ENCODE measurements at places on chromosomes 4 and X.

GRCh38 chr4:154332681-154333421 is 158.7 kb downstream of the DCHS2 start:
- DNase-seq = peak; percentile 74

DNA sequence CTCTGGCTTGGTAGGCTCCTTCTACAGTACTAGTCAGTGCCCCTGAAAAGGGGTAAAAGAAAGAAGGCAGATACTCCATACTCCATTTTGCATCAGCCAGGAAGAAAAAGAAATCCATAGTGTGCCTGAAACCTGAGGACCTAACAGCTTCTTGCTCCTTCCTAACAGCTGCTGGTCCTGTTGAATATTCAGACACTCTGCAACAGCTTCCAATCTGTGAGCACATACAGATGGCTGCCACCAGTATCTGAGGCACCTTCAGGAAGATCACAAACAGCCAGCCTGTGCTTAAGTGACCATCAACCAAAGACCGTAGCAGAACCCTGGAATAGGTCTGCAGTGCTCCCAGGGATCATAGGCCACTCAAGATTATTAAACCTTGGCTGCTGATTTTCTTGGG is 4.3 kb downstream of the GIMD1 start:
- DNase-seq = no peak

GRCh38 chr4:94798808-94799207 is 41.1 kb downstream of the BMPR1B start:
- no peak for DNase-seq

- no peak for DNase-seq
These were observed 7.7 kb downstream of the ERVMER34-1 start for GRCh38 chr4:52743444-52744019.

- no peak for DNase-seq
These were observed 151.4 kb downstream of the BANK1 start for GRCh38 chr4:101941816-101942358.

- no peak for DNase-seq
These were observed 19.1 kb downstream of the MFAP3L start for GRCh38 chr4:170007113-170007512.

GRCh38 chr4:155173371-155173770 is 35.1 kb upstream of the NPY2R start:
- DNase-seq = no peak

DNA sequence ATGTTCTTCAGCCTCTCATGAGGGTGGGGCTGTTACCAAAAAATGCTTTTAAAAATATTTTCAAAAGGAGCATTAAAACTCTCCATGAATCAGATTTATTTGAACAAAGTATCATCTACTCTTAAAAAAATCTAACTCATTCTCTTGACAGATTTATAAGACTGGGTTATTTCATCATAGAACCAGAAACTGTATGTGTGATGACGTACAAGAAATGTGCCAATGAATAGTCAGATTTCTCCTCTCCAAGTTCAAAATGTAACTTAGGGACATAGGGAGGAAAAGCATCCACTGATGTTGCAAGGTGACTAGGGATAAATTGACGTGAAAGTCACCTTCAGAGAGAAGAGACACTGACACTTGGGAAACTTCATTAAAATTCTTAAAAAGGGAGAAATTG is 89.1 kb upstream of the CLNK start:
- DNase-seq = no peak

DNA sequence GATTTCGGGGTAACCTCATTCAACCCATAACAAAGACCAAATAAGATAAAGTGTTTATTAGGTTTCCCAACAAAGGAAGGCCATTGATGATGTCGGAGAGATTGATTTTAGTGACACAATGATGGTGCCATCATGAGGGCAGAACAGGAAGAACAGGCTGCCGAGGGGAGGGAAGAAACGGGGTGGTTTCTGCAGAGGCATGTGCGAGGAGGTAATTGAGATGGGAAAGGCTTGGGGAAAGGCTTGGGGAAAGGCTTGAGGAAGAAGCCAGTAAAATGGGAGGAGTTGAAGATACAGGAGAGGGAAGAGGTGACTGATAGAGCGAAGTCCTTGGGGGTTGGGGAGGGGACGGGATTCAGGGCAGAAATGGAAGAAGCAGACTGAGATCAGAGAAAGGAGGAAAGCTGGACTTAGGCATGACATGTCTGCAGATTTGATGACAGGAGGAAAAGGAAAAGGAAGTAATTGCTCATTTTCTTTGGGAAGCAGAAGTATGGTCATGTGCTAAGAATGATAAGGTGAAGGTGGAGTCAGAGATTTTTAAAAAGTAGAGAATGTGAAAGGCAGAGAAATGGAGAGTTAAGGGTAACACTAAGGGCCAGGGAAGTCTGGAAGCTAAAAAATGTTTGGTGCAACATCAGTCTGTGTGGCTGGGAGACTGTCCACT is 6.0 kb downstream of the HPSE start:
- DNase-seq = no peak

GRCh38 chr4:119106036-119107000 is 29.3 kb upstream of the MYOZ2 start:
- DNase-seq = no peak

- no peak for DNase-seq
These were observed 74.6 kb upstream of the NEIL3 start for GRCh38 chr4:177235026-177235425.

DNA sequence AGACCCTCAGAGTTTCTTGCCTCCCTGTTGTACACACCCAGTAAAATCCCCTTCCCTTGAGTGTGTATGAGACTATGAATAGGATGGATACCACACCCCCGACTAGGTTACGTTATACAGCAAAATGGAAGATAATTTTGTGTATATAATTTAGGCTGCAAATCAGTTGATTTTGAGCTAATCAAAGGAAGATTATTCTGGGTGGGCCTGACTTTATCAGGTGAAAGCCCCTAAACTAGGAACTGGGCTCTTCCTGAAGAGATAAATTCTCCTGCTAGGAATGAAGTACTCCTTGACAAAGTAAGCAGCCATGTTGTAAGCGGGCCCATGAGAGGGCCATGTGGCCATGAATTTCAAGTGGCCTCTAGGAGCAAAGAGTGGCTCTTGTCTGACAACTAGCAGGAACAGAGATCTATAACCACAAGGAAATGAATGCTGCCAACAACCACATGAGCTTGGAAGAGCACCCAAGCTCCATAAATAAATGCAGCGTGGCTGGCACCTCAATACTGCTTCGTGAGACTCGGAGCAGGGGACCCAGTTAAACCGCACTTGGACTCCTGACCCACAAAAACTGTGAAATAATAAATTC is 646.4 kb downstream of the IL1RAPL1 start:
- no peak for DNase-seq

DNA sequence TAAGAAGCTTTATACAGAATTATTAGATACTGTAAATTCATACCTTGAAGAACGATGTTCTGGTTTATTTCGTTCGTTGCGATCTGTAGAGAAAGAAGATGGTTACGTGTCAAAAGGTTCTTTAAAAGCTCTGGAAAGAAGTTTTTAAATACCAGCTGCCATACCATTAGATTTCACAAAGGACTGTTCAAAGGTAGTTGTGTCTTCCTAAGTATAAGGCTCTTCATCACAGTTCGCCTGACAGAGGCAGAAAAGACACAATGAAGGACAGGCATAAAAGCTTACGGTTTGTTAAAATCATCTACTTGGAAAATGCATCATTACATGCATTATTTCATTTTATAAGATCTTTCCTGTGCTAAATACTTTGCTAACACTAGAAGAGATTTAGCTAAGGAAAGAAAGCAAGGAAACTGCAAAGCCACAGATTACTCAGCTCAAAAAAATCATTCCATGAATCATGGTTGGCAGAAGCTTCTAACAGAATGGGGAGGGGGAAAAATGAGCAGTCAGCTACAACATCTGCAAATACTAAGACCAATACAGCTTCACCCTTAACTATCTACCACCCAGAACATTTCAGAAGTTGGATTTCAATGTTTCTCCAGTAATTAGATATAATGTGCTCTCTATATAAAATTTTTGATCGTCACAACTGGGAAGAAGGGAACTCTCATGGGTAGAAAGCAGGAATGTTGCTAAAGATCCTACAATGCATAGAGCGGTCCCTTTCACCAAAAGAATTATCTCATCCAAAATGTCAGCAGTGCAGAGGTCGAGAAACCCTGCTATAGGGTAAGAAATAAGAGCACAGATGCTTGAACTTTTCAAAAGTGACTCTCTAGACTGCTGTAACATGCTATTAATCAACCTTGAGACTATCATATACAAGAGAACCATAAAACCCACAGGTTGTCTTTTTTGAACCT is 50.7 kb upstream of the PRSS48 start:
- DNase-seq = no peak

GRCh38 chr4:64079316-64079715 is 329.9 kb downstream of the TECRL start:
- no peak for DNase-seq

GRCh38 chrX:75156531-75156945 is 455 bp upstream of the ABCB7 start:
- DNase-seq = no peak
